ENCODE measurements at places on chromosomes 2 and 18.
A peak's percentile ranks its signal among the peaks of the same experiment; 100 is the strongest.

- no peak for DNase-seq
These were observed 1250.2 kb downstream of the LRP1B start for GRCh38 chr2:140880573-140880972.

DNA sequence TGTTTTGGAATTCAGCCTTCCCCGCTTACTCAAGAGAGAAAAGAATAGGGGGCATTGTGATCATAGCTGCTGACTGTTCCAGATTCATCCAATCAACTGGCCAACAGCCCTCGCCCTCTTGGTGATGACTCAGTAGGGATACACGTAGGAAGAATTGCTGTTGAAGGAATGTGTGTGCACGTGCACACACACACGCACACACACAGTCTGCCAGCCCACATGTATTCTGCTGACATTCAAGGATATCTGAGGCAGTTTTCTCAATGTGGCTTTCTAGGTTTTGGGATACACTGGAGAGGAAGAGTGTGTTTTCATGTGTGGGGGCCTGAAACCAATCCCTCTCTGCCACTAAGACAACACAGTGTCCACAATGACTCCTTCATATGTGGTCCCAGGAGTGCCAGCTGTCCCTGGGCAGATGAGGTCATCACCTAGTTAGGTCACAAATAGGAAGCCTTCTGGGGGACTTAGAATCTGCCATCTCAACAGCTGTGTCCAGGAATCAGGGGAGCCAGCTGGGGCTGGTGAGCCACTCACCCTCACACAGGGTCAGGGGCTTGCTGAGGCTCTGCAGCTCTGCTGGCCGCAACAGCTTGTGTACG lies 352.6 kb downstream of the SS18 start:
- no peak for DNase-seq

GRCh38 chr2:71069376-71069775 lies 928 bp downstream of the NAGK start:
- no peak for DNase-seq

DNA sequence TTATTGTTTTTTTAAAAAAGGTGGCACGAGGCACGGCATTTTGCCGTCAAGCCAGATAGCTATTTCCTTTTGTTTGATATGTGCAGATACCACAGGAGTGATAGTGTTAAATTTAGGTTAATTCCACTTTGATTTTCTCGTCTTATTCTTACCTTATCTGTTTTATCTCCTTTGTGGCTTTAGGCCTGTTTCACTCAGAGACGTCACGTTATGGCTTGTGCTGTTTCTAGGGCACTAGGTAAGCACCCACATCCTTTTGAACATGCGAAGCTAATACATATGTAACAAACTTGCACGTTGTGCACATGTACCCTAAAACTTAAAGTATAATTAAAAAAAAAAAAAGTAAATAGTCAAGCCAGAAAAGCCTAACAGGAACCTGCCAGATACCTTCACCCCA lies 57.8 kb downstream of the C18orf63 start:
- DNase-seq: peak; percentile 15

DNA sequence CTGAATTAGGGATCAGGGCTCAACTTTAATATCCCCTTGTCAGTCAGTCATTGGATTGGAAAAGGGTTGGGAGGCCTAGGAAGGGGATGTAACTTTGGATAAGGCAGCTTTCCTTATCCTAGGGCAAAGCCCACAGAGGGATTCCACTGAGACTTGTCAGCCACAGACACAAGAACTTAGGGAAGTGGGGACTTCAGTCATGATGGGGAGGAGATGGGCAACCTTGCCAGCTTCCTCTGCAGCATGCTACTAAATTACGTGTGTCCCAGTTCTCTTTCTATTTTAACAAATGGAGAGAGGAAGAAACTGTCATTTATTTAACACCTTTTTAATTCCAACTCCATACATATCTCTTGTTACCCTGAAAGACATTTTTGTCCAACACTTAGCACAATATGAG lies 237.8 kb downstream of the WDR7 start:
- DNase-seq: no peak
